ENCODE measurements at places on chromosomes 2 and 18.

- no peak for DNase-seq
Measured at GRCh38 chr2:134461511-134461910, 207.6 kb downstream of the MGAT5 start.

- DNase-seq: peak; percentile 20
Measured at GRCh38 chr18:23924813-23925212, 89.7 kb upstream of the TTC39C start.

- DNase-seq: peak; percentile 45
Measured at GRCh38 chr2:209368914-209369313, 54.9 kb upstream of the MAP2 start.

GRCh38 chr2:195486987-195487644 lies 169.9 kb upstream of the SLC39A10 start:
- DNase-seq: peak; percentile 77

DNA sequence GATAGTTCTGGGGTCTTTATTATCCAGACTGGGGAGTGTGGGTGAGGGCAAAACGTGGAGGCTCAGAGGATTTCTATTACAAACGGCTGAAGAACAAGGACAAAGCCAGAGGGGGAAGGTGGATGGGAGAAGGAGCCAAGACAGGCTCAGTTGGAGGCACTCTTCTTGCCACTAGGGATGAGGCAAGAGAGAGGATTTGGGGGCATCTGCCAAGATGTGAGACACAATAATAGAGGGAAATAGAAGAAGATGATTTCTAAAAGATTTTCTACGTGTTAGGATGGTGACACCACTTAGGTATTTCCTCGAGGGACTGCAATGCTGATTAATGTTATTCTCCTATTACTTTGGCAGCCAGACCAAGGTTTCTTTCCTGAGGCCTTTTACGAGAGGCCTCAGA lies 71.8 kb downstream of the APOB start:
- no peak for DNase-seq

DNA sequence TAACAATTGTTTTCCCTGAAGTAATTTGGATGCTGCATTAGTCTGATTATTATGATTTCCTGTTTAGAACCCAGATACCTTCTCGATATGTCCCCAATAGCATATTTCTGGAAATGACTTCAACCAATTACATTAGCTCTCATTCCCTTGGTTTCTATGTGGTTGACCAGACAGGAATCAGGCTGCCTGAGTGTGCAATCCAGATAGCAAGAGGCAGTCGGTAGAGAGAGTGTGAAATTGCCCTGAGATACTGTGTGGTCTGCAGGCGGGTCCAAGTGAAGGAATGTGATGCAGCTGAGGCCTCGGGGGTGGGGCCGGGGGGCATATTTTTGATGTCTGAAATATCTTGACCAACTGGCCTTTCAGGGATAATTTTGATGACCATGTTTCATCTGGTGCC lies 143.9 kb upstream of the ITGA6 start:
- peak; percentile 20 for DNase-seq

DNA sequence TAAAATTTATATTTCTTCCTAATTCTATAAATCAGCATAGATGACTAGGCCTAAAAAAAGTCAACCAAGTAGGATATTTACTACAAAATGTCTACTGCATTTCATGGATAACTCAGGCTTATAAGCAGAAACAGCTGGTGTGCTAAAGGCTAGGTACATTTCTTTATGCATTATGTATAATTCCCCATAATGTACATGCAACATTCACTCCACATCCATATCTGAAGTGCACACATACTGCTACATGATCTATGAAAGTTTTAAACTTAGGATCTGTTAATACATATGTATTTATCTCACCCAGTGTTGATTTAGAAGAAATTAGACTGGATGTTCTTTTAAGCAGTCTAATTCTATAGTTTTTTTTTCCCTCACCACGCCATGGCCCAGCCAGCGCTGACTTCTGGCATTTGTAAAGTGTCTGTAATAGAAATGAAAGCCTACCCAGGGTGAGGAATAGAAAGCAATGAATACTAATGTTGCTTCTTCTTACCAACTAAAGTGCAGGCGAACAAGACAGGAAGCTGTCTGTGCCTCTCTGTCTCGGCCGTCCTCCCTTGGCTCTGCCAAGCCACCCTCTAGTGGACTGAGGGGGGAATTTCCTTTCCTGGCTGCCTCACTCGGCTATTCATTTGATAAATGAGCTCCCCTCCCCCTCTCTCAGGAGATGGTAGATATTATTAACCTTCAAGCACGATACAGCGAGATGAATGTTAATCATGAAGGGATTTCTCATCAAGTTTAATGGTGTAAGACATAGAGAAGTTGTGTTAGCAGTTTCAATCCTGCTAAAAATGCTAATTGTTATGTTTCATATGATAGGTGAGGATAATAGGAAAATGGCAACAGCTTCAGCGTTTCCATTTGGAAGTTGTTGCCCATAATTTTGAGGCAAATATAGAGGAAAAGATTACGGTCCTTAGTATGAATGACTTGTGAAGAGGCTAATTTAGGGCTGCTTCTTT lies 384.5 kb downstream of the MTX2 start:
- DNase-seq: peak; percentile 42

GRCh38 chr2:56100791-56101312 lies 82.9 kb upstream of the CCDC85A start:
- no peak for DNase-seq
